ENCODE measurements at places on chromosomes 11 and 22.

GRCh38 chr11:134633276-134633675 is 221.2 kb upstream of the B3GAT1 start:
- no peak for DNase-seq

DNA sequence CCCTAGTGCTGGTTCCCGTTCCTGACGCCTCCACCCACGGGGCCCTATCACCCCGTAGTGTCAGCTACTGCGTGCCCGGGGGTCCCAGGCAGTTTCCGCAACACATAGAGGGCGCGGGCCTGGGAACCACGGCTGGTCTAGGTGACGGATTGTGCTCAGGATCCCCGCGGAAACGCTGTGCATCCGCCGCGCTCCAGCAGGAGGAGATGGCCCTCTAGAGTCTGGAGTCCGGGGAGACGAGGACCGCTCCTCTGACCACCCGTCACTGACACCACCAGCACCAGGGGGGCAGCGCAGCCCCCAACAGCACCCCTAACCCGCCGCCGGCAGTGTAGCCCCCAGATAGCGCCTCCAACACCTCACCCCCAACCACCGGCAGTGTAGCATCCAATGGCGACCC is 4.4 kb upstream of the RFPL3 start:
- no peak for DNase-seq

- DNase-seq = no peak
Observed at GRCh38 chr11:129489249-129489648, 113.6 kb downstream of the BARX2 start.

DNA sequence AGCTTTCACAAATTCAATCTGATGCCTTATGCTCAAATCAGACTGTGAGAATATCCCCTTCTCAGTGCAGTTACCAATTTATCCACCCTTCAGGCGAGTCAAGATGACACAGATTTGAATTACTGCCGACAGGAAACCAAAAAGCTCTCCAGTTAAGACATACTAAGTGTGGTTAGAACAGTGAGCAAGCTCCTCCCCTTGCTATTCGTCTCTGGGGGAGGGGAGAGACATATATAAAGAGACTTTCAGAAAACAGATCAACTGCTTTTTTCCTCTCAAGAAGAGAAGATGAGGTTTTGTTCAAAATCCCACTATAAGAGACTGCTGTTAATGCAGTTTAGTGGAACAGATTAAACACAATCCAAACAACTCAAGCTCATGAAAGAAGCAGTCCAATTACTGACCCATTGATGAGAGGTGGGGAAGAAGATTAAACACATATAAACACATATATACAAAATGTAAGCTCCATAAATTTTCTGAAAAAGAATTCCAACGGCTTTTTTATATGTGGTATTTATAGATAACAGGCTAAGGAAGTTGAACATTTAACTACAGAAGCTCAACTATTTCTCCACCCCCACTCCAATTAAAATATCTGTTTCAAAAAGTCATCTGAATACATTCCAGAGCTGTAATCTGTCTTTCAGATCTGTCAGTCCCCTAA is 102.7 kb downstream of the MRTFA start:
- DNase-seq = no peak

GRCh38 chr11:115965767-115966504 is 461.7 kb upstream of the CADM1 start:
- no peak for DNase-seq

- no peak for DNase-seq
Observed at GRCh38 chr11:118618115-118618990, 10.9 kb downstream of the PHLDB1 start.

DNA sequence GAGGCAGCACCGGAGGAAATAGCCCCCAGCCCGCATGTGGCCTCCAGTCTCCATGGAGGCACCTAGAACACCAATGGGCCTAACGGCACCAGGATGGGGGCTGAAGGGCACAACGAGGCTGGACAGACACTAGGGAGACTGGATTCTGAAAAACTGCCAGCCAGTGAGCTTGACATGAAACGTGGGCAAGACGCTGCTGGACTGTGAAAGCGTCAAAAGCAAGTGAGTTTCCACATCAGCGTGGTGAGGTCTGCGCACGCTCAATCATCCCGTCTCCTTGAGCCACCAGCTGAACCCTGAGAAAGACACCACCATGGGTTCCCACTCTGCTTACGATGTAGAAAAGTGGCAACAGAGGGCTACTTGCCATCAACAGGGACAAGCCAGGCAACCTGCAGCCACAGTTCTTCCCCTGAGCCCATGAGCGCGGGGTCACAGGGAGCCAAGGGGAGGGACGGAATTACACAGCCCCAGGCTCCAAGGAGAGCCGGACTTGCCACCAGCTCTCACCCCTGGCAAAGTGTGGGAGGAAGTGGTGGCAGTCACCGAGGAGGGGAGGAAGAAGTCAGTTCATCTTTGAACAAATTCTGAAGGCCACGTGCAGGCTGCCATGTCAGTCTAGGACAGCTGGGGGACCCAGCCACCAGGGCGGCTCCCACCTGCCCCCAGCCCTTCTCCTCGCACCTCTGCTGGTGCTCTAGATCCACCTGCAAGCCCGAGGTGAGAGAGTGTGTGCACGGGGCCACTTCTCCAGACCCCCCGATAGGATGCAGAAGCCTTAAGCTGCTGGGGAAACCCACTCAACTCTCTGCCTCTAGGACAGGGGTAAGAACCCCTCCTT is 131.1 kb downstream of the MPPED1 start:
- no peak for DNase-seq

DNA sequence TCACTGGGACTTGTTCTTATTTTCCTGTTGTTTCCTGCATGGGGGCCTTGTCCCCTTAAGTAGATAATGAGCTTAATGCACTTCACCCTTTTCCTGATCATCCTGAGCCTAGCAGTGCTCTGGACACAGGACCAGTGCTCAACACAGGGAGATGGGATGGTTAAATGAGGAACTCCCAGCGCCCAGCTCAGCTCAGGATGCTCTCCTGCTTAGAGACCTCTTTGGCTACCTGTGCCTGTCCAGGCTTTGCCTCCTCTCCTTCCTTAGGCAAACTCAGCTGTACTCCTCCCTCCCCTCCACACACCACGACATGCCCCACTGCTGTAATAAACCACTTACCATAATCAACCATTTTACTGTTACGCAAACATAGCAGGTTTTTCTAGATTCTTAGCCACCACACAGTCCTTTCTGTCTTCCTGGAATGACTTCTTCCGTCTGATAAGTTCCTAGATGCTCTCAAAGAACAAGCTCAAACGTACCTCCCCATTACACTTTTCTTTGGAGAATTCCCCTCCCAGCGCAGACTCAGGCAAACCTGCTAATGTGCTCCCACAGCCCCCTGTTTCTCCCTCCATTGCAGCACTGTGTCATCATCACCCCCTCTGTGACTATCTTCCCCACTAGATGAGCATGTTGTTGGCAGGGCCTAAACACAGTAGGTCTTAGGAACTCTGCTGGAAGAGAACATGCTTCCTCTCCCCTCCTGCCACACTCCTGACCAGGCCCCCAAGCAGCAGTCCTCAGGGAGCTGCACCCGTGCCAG is 113.6 kb downstream of the MICAL2 start:
- DNase-seq = no peak

DNA sequence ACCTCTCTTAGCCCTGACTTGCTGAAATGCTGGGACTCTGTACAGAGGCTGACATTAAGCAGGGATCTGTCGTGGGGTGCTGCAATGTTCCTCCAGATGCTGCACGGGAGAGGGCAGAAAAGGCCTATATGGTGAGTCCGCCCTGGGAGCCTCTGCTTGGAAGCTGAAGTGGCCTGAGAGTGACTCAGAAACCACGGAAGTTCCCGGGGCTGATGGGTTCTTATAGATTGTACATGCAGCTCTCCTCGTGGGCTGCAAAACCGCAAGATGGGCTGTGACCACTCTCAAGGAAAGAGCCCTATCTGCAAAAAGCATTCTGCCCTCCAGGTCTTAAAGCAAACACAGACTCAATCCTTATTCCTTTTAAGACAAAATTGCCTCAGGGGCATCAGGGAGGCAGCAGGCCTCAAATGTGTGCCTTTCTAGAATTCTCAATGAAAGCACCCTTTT is 5.8 kb upstream of the SLC43A3 start:
- DNase-seq = no peak

DNA sequence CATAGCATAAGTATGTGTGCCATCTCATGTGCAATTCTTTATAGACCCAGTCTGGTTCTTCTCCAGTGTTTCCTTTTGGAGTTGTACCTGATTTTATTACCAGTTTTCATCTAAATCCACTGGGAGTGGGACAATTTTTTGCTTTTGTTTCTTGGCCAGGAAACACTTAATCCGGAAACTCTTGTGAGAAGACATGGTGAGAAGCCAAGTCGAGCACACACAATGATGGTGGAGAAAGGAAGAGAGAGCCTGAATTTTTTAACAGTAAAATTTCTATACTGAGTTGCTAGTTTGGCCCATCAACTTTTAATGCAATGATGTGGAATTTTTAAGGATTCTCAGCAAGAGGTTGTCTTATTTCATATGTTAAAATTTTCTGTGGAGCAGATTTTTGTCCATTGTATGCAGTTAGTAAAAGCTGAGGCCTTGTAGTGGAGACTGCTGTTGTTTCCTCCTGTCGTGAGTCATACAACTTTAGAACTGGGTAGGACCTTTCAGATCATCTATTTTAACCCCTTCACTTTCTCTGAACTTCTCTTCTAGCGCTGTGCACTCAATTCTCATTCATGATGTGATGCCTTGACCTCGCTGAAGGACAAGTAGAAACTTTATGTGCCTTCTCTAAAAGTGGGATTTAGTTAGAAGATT is 17.1 kb downstream of the FAR1 start:
- no peak for DNase-seq

- DNase-seq = no peak
Observed at GRCh38 chr11:36015799-36016198, 71.9 kb downstream of the LDLRAD3 start.

GRCh38 chr11:99987821-99988470 is 699.1 kb upstream of the ARHGAP42 start:
- no peak for DNase-seq

DNA sequence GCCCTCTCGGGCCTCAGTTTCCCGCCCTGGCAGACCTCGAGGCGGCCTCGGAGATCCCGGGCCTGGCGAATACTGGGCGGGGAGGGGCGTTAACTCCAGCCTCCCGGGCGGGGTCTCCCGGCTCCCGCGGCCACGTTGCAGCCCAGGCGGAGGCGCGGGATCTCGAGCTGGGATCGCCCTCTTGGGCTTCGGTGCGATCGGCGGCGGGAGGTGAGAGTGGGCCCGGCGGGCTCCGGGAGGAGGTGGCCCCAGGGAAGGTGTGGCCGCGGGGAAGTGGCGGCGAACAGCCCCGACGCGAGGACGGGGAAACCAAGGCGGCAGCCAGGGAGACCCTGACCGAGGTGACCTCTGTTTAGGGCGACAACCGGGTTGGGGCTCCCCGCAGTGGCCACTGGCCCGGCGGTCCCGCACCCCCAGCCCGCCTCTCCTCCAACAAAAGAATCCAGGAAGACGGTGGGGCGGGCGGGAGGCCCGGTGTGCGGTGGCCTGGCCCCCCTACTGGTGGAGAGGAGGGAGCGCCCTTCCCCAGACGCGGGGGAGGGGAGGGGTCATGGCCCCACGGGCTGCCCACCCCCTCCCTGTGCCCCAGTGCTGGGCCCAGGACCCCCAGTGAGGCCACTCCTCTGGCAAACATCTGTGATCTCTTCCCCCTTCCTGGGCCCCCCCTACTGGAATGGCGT is at the start of gene PHETA2:
Gene PHETA2 (plus strand): TSS at position 117 of the 680 bp plus-strand sequence. CDS start 3,046 bp downstream, outside the sequence.
- DNase-seq = no peak

DNA sequence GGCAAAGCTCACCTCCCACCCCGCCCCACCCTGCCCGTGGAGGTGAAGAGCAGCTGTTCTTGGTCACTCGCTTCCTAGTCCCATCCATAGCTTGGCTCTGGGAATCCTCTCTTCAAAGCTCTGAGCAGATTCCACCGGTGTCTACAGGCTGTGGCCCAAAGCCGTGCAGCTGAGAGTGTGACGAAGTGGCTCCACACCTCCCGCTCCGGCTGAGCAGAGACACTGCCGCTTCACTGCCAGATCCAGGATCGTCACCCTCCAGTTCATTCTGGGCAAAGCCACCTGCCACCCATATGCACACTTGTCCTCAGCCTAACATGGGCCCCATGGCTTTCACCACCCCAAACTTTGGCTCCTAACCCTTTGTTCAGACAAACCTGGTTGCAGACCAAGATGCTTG is 532.9 kb upstream of the B3GAT1 start:
- no peak for DNase-seq

All from stimulated activated CD4-positive, alpha-beta T cell treated with anti-CD3 and anti-CD28 coated beads, Interleukin-1b, Interleukin-23, amount 100 ng/mL, for 1 hour (primary cell).